ENCODE measurements at places on chromosomes 7 and 10.

- DNase-seq, result no peak
Measured at GRCh38 chr10:90051053-90051452, 349.7 kb downstream of the KIF20B start.

DNA sequence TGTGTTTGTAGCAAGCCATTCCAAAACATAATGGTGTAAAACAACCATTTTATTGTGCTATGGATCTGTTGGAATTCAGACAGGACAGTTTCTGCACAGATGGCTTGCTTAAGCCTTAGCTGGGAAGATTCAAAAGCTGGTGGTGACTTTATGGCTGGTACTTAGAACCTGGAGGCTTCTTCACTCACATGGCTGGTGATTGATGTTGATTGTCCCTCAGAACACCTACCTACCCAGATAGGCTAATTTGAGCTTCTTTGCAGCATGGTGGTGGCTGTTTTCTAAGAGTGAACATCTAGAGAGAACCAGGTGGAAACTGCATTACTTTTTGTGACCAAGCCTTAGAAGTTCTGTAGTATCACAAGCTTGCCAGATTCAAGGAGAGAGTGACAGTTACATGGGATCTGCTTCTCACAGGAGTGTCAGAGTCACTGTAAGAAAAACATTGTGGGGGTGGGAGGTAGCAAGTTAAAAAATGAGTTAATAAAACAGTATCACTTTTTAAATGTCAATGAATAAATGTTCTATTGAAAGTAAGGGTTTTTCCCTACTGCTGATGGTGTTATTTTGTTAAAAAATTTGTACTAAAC is 7.1 kb downstream of the R3HCC1L start:
- no peak for DNase-seq

DNA sequence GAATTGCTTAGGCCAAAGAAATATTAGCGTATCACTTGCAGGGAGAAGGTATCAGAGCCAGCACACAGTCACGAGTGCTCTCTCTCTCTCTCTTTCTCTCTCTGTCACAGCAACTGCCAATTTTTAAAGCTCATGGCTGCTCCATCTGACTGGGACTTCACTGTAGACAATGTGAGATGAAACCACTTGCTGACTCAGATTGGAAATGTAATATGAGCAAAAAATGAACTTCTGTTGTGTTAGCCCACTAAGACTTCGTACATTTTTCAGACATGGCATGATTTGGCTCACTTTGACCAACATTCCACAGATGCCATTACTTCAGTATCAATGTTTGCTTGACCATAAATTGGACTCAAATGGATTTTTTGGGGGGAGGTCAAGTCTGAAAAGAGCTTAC is 68.1 kb downstream of the DGKB start:
- no peak for DNase-seq

- DNase-seq, result no peak
Measured at GRCh38 chr7:55065511-55066229, 46.9 kb downstream of the EGFR start.

- DNase-seq, result no peak
Measured at GRCh38 chr10:48764486-48764885, 79.8 kb downstream of the WDFY4 start.

GRCh38 chr10:30675791-30676718 is 46.5 kb upstream of the LYZL2 start:
- DNase-seq, result no peak

- DNase-seq, result no peak
Measured at GRCh38 chr10:74900297-74900696, 73.9 kb downstream of the KAT6B start.

- no peak for DNase-seq
Measured at GRCh38 chr10:49083261-49083660, 32.1 kb downstream of the VSTM4 start.

- DNase-seq, result no peak
Measured at GRCh38 chr10:14592566-14592965, 182.1 kb downstream of the FAM107B start.

DNA sequence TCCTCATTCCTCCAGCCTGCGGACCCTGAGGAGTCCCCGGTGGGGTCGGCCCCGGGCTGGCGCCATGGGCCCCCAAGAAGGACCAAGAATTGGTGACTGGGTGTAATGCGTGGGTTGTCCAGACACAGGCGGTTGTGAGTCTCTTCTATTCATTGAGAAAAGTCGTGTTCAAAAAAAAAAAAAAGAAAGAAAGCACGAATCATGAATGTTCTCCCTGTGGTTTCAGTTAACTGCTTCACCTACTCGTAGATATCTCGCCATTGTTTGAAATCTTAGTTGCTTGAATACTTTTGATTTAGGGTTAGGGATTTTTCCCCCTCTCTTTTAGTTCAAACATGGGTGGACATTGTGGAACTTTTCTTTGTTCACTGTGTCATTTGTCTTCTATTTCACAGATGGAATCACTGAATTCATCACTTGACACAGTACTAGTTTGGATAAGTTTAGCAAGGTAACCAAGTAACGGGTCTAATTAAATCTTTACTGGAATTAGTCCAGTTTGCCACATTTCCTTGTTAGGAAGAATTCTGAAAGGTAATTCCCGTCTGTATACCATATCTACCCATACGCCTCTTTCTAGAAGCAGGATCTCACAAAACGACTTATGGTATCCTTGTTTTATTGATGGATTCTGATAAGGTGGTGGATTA is 775 bp downstream of the STARD3NL start:
- no peak for DNase-seq

- no peak for DNase-seq
Measured at GRCh38 chr10:33402220-33403073, 68.0 kb upstream of the NRP1 start.

DNA sequence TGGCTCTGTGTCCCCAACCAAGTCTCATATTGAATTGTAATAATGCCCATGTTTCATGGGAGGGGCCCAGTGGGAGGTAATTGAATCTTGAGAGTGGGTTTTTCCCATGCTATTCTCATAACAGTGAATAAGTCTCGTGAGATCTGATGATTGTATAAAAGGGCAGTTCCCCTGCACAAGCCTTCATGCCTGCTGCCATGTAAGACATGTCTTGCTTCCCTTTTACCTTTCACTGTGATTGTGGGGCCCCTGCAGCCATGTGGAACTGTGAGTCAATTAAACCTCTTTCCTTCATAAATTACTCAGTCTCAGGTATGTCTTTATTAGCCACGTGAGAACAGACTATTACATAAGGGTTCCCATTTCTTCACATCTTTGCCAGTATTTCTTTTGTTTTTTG is 97.1 kb upstream of the CPXM2 start:
- DNase-seq, result no peak

GRCh38 chr10:16777473-16778370 is 39.5 kb downstream of the RSU1 start:
- DNase-seq, result no peak

GRCh38 chr7:142412551-142413193 is 154.8 kb upstream of the PRSS58 start:
- DNase-seq, result no peak

- no peak for DNase-seq
Measured at GRCh38 chr10:84353052-84353803, 24.8 kb downstream of the CCSER2 start.

GRCh38 chr10:37975401-37975991 is 951 bp downstream of the ZNF25 start:
- DNase-seq, result no peak

GRCh38 chr7:40231796-40232195 is 97.0 kb downstream of the SUGCT start:
- no peak for DNase-seq

DNA sequence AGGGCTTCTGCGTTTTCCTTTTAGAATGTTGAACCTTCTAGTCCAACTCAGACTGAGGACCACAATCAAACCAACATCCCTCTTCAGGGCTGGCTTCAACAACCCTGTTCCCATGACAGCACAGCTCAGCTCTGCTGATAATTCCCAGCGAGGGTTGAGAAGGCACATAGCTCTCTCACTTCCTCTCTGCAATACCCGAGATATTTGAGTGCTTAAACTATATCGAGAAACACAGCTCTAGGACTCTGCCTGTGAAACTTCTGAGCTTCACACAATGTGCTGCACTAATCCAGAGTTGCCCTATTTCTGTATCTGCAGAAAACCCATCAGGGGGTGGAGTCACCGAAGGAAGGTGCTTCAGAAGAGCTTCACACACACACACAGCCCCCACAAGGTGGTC is 1.6 kb upstream of the ADARB2 start:
- DNase-seq, result no peak

DNA sequence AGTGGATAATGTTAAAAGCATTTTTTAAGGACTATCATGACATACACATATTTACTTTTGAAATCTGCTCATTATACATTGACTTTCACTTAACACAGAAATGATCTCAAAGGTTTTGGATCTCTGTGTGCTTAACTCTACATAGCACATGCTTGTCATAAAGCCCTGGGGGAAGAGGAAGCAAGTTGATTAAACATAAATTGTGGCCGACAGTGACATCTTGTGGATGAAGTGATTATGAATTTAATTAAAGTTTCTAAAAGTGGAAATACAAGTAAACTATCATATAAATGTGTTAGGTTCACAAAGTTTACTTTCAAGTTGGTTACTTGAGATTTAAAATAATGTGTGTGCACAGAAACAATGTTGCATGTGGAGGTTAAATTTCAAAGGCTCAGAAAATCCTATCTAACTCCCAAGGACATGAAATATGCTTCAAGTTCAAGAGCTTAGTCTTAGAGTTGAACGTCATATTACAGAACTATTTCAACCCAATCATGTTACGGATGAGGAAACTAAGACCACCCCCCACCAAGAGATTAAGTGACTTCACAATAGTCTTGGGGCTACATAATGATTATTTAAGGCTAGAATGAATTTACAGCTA is 1247.8 kb downstream of the GATA3 start:
- no peak for DNase-seq

DNA sequence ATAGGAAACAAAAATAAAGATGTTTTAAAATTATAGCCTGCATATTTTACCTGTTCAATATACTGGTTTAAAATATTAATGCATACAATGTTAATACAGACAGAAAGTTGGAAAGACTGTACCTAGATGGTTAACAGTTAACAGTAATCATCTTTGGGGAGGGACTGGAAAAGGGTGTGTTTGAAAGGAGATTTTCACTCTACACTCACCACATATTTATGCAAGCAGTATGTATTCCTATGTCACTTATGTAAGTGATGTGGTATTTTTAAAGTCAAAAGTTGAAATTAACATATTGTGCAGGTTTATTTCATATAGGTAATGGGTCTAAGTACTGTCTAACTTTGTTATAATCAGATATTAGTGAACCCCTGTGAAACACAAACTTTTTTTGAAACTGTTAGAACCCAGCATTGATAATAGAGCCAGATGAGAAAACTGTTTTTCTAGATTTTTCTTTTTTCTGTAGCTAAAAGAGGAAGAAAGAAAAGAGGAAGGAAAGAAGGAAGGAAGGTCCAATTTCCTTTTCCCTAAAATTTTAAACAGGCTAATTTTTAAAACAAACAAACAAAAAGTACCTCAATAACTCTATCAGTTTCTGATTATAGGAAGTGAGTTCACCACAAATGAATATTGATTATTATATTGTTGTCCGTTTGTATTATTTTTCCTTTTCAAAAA is 9.0 kb upstream of the STARD3NL start:
- DNase-seq, result no peak

- no peak for DNase-seq
Measured at GRCh38 chr10:73244866-73245477, 2.1 kb downstream of the DNAJC9 start.

GRCh38 chr10:128540781-128541761 is 414.8 kb upstream of the MKI67 start:
- no peak for DNase-seq

- DNase-seq, result no peak
Measured at GRCh38 chr7:135742371-135742770, 6.2 kb downstream of the FAM180A start.

- DNase-seq, result no peak
Measured at GRCh38 chr7:155224116-155224811, 73.4 kb upstream of the INSIG1 start.

DNA sequence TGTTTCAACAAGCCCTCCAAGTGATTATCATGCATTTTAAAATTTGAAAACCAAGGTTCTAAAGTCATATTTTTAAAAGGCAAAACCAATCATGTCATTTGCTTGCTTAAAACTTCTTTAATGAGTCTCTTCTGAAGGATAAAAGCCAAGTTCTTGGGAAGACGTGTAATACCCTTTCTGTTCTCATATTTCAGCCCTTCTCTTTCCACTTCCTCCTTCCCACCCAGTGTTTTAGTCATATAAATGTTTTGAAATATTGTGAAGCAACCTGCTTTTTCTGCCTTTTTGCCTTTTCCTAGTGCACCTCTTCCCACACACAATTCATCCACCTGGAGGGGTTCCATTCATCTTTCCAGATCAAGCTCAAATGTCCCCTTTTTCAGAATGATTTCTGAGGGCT is 211.1 kb upstream of the LRRTM3 start:
- DNase-seq, result no peak

GRCh38 chr7:22660732-22661131 is 66.3 kb upstream of the IL6 start:
- no peak for DNase-seq
